ENCODE measurements at places on chromosomes 6 and 20. TPM values are rescaled to one million over a fixed set of nuclear protein-coding genes. Genes with fewer than 3 reads are reported as not detected.

The SPDEF gene
- total RNA-seq = 0.07 TPM

The GHRH gene
- total RNA-seq = not detected

DNA sequence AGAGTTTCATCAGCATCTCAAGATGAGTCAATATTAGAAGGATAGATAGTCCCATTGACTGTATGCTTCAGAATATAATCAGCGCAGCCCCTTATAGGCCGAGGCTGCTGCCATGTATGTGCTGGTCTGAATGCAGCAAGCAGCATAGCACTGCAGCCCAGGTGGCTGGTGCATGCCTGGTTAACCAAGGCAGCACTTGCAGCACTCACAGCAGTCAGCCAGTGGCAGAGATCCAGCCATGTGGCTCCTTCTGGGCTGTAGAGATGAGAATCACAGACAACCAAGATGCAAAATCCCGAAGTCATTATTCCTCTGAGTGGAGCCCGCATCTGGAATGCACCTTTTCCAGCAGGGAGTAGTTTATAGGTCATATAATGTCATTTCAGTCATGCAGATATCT, 251.9 kb downstream of the UST start:
- no peak for DNase-seq

The PRR3 gene
- total RNA-seq = 21.4 TPM

DNA sequence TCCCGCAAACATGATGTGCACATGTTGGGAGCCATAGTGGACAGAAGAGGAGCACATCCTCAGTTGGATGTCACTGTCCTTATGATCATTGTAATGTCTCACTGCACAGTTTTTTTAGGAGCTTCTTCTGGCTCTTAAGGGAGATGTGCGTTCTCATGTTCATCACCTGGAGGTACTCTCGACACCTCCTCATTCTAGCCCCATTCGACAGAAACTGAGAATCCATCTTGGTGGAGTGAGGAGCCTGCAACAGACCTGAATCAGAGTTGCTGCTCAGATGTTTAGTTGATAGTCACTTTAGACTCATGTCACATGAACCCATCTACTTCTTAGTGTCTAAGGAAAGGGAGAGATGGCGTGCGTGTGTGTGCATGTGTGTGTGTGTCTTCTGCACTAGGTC, 2.3 kb upstream of the BMP6 start:
- DNase-seq = no peak
